ENCODE measurements at places on chromosomes 5 and 9. TPM values are rescaled to one million over a fixed set of nuclear protein-coding genes. Genes with fewer than 3 reads are reported as not detected.

- no peaks in the 10 kb centered on the region for H3K36me3 ChIP-seq
- no peak overlapping the region for H3K27ac ChIP-seq
- peaks cover 2% of the 10 kb centered on the region for H3K4me1 ChIP-seq
- H3K27me3 ChIP-seq: no peaks in the 10 kb centered on the region
Measured at GRCh38 chr5:82072138-82072537, 100.3 kb downstream of the ATG10 start.

- H3K27ac ChIP-seq: no peak overlapping the region
- H3K4me1 ChIP-seq: no peaks in the 10 kb centered on the region
- no peak overlapping the region for H3K4me3 ChIP-seq
- no peak for DNase-seq
- no peaks in the 10 kb centered on the region for H3K36me3 ChIP-seq
Measured at GRCh38 chr9:32092031-32092430, 292.4 kb upstream of the ACO1 start.

N4BP3 gene
- 11.4 TPM for total RNA-seq

DNA sequence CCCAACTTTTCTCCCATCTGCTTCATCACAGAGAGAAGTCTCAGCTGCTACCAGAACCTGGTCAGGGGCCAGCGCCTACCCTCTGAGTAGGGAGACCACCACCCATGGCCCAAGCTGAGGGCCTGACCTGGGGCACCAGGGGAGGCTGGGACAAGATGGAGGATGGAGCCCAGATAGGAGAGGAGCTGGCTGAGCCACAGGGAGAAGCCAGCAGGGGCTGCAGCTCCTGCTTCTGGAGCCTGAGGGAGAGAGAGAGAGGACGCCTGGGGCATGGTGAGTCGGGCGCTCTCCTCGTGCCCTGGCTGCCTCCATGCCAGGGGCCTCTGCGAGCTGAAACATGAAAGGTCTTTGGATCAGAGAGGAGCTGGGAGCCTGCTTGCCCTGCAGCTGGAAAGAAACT, 1.4 kb upstream of the FOXI1 start:
- DNase-seq: no peak
- H3K27me3 ChIP-seq: no peaks in the 10 kb centered on the region
- H3K4me3 ChIP-seq: no peak overlapping the region
- no peak overlapping the region for H3K27ac ChIP-seq

DNA sequence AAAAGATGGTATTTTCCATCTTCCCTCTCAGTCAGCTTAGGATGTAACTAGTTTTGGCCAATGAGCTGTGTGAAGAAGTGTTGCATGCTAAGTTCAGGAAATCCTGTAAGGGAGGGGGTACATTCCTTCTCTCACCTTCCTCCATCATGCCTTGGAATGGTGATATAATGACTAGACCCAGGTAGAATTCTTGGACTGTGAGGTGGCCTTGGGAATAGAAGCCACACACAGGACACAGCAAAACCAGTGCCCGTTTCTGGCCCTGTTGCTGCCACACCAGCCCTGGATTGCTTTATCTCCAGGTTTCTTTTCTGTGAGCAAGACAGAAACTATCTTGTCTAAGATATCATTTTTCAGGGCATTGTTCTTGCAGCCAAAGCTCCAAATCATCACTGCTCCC, 10.5 kb upstream of the ZNF354A start:
- no peak overlapping the region for H3K4me3 ChIP-seq
- no peak for DNase-seq
- no peaks in the 10 kb centered on the region for H3K4me1 ChIP-seq
- no peaks in the 10 kb centered on the region for H3K36me3 ChIP-seq

GRCh38 chr9:110370315-110370714, 32.7 kb upstream of the TXNDC8 start:
- H3K4me1 ChIP-seq: no peaks in the 10 kb centered on the region
- no peaks in the 10 kb centered on the region for H3K27me3 ChIP-seq
- DNase-seq: no peak

ZNF879 gene
- 5.2 TPM for total RNA-seq

CER1 gene
- not detected for total RNA-seq

GRCh38 chr9:12640016-12640587, 53.1 kb upstream of the TYRP1 start:
- H3K27ac ChIP-seq: no peak overlapping the region
- peak; percentile 78 for DNase-seq
- H3K27me3 ChIP-seq: no peaks in the 10 kb centered on the region
- H3K36me3 ChIP-seq: no peaks in the 10 kb centered on the region

- no peaks in the 10 kb centered on the region for H3K27me3 ChIP-seq
- no peaks in the 10 kb centered on the region for H3K36me3 ChIP-seq
- no peak for DNase-seq
Measured at GRCh38 chr9:107878462-107878861, 388.9 kb upstream of the KLF4 start.

GRCh38 chr9:81564632-81565031, 124.7 kb downstream of the TLE1 start:
- H3K27ac ChIP-seq: no peak overlapping the region
- no peaks in the 10 kb centered on the region for H3K4me1 ChIP-seq
- no peak overlapping the region for H3K4me3 ChIP-seq
- no peaks in the 10 kb centered on the region for H3K36me3 ChIP-seq
- H3K27me3 ChIP-seq: peaks cover 15% of the 10 kb centered on the region

DNA sequence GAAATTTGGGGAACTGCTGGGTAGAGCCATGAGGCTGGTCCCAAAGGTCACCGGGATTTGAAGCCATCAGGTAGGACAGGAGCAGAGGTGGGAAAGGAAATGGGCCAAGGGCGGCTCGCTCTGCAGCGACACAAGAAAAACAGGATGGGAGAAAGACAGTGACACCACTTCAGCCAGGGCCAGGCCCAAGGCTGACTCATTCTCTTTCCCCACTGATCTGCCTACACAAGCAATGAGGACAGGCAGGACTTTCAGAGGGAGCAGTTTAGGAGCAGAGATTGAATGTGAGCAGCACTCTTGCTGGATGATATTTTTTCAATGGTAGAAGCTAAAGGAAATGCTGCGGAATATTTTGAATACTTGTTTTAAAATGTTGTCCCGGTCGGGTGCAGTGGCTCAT, 3.5 kb downstream of the RUFY1 start:
- no peaks in the 10 kb centered on the region for H3K27me3 ChIP-seq
- peaks cover 3% of the 10 kb centered on the region for H3K4me1 ChIP-seq
- H3K27ac ChIP-seq: no peak overlapping the region
- no peak overlapping the region for H3K4me3 ChIP-seq
- no peak for DNase-seq

DNA sequence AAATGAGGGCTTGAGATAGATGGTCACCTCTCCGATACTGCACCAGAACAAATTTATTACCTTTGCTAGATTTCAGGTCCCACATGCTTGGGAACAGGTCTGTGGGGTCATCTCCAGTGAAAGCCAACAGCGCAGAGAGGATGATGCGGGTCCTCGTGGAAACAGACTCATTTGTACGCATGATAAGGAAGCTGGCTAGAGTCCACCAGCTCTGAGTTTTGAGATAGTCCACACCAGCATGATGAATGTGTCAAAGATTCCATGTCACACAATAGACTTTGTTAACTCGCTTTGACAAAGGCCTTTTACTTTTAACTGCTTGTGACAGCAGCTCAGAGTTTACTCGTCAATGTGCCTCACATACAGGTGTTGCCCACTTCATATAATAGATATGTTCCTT, 105.4 kb upstream of the TBCA start:
- no peaks in the 10 kb centered on the region for H3K4me1 ChIP-seq
- no peak overlapping the region for H3K27ac ChIP-seq
- peaks cover 10% of the 10 kb centered on the region for H3K27me3 ChIP-seq
- no peak overlapping the region for H3K4me3 ChIP-seq
- H3K36me3 ChIP-seq: no peaks in the 10 kb centered on the region
- no peak for DNase-seq

ZFAND5 gene
- total RNA-seq: 180 TPM

GRCh38 chr5:150361301-150361700, 3.8 kb downstream of the TCOF1 start:
- H3K4me3 ChIP-seq: no peak overlapping the region
- DNase-seq: no peak
- no peak overlapping the region for H3K27ac ChIP-seq
- peaks cover 8% of the 10 kb centered on the region for H3K4me1 ChIP-seq

DNA sequence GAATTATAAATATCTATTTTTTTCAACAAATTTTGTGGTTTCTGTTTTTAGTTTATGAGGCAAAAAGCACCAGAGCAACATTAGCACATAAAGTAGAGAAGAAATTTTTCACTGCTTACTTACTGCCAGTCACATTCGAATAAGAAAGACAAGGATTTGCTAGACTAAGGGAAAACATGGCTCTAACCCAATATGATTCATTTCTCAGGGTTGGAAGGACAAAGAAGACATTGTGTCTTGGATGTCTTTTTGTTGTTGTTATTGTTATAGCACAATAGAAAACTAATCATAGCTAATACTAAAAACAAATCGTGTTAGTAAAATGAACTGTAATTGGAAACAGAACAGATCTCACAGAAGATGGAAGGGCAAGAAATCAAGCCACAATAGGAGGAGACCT, 90.9 kb upstream of the SLCO6A1 start:
- DNase-seq: no peak
- no peak overlapping the region for H3K4me3 ChIP-seq
- no peak overlapping the region for H3K27ac ChIP-seq
- no peaks in the 10 kb centered on the region for H3K36me3 ChIP-seq
- no peaks in the 10 kb centered on the region for H3K4me1 ChIP-seq

CARTPT gene
- total RNA-seq: not detected

DNA sequence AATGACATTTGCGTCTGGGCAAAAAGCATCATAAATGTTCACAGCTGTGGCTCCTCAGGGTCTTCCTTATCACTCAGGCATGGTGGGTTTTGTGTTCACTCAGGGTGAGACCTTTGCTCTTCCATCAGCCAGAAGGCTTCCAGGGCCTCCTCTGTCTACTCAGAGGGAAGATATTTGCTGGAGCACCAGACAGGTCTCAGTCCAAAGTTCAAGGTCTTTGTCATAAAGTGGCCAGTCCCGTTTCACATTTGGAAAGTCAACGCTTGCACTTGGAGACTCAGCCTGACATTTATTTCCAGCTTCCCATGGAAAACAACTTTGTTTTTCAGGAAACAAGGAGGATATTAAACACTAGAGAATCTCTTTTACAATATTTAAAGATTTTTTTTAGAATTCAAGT, 12.2 kb upstream of the CARTPT start:
- H3K4me3 ChIP-seq: no peak overlapping the region
- H3K36me3 ChIP-seq: no peaks in the 10 kb centered on the region
- DNase-seq: no peak
- no peaks in the 10 kb centered on the region for H3K4me1 ChIP-seq

GRCh38 chr9:126705767-126706697, 92.3 kb downstream of the LMX1B start:
- H3K4me3 ChIP-seq: no peak overlapping the region
- H3K36me3 ChIP-seq: no peaks in the 10 kb centered on the region
- H3K27me3 ChIP-seq: peaks cover 43% of the 10 kb centered on the region
- no peak for DNase-seq

NXNL2 gene
- 0.91 TPM for total RNA-seq

PCDHGA12 gene
- total RNA-seq: 7.9 TPM

PHF2 gene
- 33.6 TPM for total RNA-seq

DNA sequence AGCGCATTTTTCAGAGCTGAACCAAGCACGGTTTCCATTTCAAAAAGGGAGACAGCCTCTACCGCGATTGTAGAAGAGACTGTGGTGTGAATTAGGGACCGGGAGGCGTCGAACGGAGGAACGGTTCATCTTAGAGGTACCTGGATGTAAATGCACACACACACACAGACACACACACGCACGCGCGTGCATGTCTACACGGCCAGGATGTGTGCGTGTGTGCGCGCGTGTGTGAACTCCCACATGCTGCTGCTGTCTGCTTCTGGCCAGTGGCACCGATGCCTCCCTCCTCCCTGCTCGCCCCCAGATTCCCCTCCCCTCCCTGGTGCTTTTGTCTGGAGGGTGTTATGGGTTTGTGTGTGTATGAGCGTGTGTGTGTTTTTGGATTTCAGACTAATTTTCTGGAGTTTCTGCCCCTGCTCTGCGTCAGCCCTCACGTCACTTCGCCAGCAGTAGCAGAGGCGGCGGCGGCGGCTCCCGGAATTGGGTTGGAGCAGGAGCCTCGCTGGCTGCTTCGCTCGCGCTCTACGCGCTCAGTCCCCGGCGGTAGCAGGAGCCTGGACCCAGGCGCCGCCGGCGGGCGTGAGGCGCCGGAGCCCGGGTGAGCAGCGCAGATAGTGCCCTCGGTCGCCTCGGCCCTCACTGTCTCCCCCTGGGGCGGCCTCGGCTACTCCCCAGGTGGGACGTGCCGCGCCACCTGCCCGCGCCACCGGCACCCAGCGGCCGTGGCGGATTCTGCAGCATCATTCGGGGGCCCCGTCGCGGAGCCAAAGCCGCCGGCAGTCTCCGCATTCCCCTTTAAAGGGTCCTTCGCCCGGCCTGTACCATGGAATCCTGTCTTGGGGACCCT, at the start of gene NTRK2:
TSS of gene NTRK2 (plus strand) at position 442 of the 850 bp plus-strand sequence. CDS start 1,020 bp downstream, outside the sequence.
- H3K27ac ChIP-seq: no peak within 1 kb of the TSS
- peaks cover 3% of the 10 kb centered on the region for H3K4me1 ChIP-seq
- DNase-seq: peak; percentile 23
- H3K36me3 ChIP-seq: no peaks in the 10 kb centered on the region
